ENCODE measurements at places on chromosomes 5 and 9.

DNA sequence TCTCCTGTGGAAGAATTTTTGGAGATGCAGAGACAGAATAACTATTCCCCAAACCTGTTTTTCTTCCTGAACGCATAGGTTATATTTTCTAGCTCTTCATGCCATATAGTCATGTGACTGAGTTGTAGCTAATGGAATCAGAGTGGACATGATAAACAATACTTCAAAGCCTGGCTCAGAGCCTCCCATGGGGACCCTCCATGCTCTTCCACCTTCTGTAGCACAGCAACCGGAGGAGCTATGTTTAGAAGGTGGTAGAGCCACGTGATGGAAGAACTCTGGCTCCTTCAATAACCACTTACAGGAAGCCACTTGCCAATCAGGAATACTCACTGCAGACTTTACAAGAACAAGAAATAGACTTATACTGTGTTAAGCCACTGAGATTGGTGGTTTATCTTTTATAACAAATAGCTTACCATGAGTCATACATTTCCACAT lies 39.2 kb downstream of the NADK2 start:
- peak; percentile 35 for DNase-seq

DNA sequence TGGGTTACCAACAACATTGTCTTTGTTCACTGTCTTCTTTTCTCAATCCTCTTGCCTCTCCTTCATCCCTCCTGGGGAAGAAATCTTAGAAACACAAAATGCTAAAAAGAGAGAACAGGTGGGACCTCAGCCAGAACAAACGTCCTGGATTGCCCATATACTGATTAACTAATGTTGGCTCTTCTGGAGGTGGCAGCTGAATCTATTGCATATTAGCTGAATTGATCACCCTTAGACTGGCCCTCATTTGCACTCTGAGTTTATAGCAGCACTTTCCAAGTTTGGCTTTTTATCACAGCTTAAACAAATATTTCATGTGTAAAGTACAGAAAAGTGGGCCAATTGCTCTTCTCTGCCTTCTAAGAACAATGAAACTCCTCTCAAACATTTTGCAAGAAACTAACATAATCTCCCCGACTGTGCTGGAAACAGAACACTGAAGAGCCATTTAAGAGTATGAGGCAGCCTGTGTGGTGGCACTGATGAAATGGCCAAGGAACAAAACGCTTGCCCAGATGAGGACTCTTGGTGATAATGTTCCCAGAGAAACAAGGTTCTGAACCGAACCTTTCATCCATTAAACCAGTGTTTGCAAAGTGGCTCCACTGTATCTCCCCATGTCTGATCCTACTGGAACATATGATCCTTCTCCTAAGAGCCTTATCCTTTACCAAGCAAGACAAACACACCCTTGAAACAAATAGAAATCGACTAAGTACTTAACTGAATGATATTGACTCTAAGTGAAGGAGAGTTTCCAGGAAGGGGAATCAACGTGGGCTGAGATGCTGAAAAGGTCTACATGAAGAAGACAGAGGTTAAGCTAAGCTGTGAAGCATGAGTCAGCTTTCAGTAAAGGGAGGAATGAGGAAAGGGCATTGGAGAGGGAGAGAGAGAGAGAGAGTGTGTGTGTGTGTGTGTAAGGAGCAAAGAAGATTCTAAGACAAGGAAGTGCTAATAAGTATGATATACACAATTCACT lies 83.2 kb upstream of the LIFR start:
- DNase-seq = no peak

DNA sequence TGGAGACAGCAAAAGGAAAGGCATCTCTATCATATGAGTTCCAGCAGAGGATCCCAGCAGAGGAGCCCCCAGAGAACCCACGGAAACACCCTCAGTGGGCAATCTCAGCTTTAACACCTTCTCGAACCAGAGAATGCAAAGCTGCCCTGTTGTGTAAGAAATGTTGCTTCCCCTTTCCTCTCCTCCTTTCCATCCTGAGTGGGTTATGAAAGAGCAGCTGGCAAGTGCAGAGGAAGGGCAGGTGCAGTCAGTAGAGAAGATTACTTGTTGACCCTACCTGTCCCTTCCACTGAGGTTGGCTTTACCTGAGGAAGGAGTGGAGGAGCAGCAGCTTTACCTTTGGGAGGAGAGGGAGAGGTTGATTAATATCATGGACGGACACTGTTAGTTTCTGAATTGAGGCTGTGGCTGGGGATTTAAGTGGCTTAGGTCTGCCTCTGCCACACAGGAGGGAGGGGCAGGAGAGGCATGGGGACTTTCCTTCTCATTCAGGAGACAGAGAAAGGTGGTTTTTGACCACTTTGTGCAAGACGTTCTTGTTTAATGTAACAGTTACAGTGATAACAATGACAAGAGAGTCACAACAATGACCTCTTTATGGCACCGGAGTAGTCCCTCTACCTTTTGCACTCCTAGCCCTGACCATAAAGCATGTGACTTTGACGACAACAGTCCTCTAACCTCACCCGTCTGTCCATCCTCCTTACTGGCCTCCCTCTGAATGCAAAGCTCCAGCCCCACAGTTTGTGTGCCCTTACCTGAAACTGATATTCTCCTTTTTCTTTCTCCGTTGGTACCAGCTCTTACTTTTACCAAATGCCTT lies 254.8 kb downstream of the NSG2 start:
- DNase-seq = no peak

GRCh38 chr9:111984086-111984802 lies 87.6 kb downstream of the UGCG start:
- no peak for DNase-seq

GRCh38 chr5:95164861-95165260 lies 120.0 kb downstream of the MCTP1 start:
- DNase-seq = no peak
